H1 (cell line): ENCODE measurements at places on chromosomes 11 and 22. TPM values are rescaled to one million over a fixed set of nuclear protein-coding genes. Genes with fewer than 3 reads are reported as not detected.

DNA sequence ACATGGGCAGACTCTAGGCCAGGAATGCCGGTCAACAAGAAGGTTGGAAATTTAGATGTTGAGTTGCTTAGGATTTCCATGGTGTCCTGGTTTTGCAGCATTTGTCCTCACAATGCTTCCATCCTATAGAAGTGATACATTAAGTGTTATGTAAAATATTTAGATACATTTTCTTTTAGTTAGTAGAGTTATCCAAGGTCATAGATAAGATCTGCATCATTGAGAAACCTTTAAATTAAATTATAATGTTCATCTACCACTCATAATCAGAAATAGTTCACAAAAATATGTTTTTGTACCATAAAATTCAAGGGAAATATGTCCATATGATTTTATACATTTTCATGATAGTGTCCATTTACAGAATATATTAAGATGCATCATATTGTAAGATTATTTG lies at the start of gene OR51F1:
Gene OR51F1, minus strand, starts transcription at position 101 of the 400 bp plus-strand sequence. Its CDS starts 0 bp downstream, at position 101.
- DNase-seq: no peak
- H3K27ac ChIP-seq: no peak within 1 kb of the TSS
- H3K36me3 ChIP-seq: no peaks in the 10 kb centered on the region
- H3K4me3 ChIP-seq: no peak within 1 kb of the TSS
- no peaks in the 10 kb centered on the region for H3K4me1 ChIP-seq

GRCh38 chr11:38582151-38582550 lies 1984.1 kb upstream of the RAG2 start:
- no peaks in the 10 kb centered on the region for H3K4me1 ChIP-seq
- no peaks in the 10 kb centered on the region for H3K27me3 ChIP-seq
- no peak for DNase-seq
- H3K36me3 ChIP-seq: peaks cover 2% of the 10 kb centered on the region; the same call in 1 of the 2 replicates
- H3K4me3 ChIP-seq: no peak overlapping the region
- no peak overlapping the region for H3K27ac ChIP-seq

DNA sequence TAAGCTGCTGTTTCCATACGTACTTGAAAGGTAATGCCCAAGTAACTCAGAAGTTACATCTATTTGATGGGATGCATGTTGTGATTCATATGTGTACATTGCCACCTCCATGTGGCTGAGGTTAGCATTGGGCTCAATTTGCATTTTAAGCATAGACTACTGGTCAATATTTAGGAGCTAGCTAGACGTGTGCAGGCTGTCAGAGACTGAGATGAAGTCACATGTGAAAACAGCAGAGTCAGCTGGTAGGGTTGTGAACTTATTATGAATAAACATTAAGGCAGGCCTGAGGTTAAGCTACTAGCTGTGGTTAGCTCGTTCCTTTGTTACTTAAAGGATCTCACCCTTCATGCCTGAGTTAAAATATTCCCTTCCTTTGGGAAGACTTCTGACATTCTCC lies 114.5 kb upstream of the MTNR1B start:
- H3K36me3 ChIP-seq: no peaks in the 10 kb centered on the region
- H3K27ac ChIP-seq: no peak overlapping the region
- no peak overlapping the region for H3K4me3 ChIP-seq
- H3K27me3 ChIP-seq: no peaks in the 10 kb centered on the region
- DNase-seq: no peak

- no peaks in the 10 kb centered on the region for H3K27me3 ChIP-seq
- peaks cover 2% of the 10 kb centered on the region; the same call in 1 of the 2 replicates for H3K4me1 ChIP-seq
- DNase-seq: no peak
- H3K4me3 ChIP-seq: no peak overlapping the region
- no peak overlapping the region for H3K27ac ChIP-seq
- no peaks in the 10 kb centered on the region for H3K36me3 ChIP-seq
These were observed 208.8 kb downstream of the TBC1D22A start for GRCh38 chr22:46971099-46971763.

DNA sequence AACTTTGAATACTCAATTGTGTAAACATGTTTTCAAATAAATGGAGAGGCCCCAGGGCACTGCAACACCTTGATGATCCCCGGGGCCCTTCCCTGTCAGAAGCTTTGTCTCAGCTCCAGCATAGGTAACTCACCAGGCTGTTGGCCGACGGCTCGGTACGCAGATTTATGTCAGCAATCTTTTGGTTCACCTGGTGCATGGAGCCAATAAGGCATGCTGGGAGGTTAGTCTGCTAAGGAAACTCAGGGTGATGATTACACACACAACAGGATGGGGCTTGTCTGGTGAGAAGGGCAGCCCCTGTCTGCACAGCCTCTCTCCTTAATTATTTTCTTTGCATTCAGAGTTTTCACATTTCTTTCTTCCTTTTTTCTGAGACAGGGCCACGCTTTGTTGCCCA lies 10.8 kb downstream of the FAM227A start:
- H3K4me3 ChIP-seq: no peak overlapping the region
- no peaks in the 10 kb centered on the region for H3K27me3 ChIP-seq
- H3K4me1 ChIP-seq: no peaks in the 10 kb centered on the region
- DNase-seq: no peak
- H3K27ac ChIP-seq: no peak overlapping the region

Gene RTN4RL2
- 23.7 and 24.4 TPM in 2 replicates for total RNA-seq

- no peaks in the 10 kb centered on the region for H3K4me1 ChIP-seq
- no peak overlapping the region for H3K27ac ChIP-seq
- no peaks in the 10 kb centered on the region for H3K36me3 ChIP-seq
- no peak overlapping the region for H3K4me3 ChIP-seq
These were observed 12.8 kb downstream of the OR8A1 start for GRCh38 chr11:124582565-124582964.

DNA sequence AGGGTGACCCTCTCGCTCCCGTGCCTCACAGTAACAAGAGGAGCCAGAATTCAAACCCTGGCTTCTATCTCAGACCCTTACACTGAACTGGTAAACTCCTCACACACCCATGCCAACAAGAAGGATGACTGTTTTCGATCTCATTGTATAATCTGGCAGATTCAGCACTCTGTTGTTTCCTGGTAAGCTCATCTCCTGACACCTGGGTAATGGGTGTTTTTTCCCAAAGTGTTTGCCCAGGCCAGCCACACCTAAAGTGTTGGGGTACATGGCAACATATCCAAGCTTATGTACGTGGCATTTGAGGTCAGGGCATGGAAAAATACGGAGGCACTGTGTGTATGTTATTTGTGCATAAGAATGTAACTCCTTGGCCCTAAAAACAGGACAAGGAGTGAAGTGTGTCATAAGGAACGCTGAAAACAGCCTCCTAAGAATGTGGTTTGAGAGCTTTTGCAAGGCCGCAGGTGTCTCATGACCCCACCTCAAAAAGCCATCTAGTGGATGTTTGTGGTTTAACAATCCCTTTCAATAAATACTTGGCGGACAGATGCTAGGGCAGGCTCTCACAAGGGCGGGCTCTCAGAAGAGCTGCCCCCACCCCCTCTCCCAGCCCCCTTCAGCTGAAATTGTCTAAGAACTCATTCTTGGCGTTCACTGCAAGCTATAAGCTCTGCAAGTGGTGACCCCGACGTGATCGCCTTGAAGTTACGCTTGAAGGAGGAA lies at the start of gene MS4A15:
Gene MS4A15, plus strand, starts transcription at position 561 of the 726 bp plus-strand sequence. CDS start 6,867 bp downstream, outside the sequence.
- H3K4me1 ChIP-seq: no peaks in the 10 kb centered on the region
- H3K36me3 ChIP-seq: no peaks in the 10 kb centered on the region

Gene MMP13
- not detected in 2 replicates for total RNA-seq

DNA sequence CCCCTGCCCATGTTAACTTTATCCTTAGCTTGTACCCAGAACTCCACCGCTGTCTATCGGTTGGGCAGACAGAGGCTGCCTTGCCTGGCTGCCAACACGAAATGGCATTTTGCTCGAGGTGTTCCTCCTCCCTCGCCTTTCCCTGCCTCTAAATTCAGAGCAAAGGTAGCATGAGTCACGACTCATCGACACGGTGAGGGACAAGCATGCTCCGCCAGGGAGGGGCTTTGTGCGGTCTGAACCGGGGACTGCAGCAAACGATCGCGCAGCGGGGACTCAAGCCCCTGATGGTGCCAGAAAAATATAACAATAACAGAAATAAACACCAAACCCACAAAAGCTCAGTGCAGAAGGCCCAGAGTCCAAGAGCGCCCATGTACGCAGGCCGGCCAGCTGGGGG lies 52.3 kb downstream of the RTL6 start:
- no peak overlapping the region for H3K27ac ChIP-seq
- H3K36me3 ChIP-seq: no peaks in the 10 kb centered on the region
- no peak for DNase-seq
- no peak overlapping the region for H3K4me3 ChIP-seq
- H3K4me1 ChIP-seq: no peaks in the 10 kb centered on the region

Gene HTR3B
- not detected in 2 replicates for total RNA-seq

Gene ADAMTS8
- total RNA-seq: 15.5 and 16.6 TPM in 2 replicates

Gene RNF215
- total RNA-seq: 15.3 and 19.0 TPM in 2 replicates

Gene AQP11
- total RNA-seq: 1.1 and 1.2 TPM in 2 replicates

Gene ARHGAP42
- total RNA-seq: 33.3 and 33.5 TPM in 2 replicates

Gene TREH
- total RNA-seq: not detected in 2 replicates

DNA sequence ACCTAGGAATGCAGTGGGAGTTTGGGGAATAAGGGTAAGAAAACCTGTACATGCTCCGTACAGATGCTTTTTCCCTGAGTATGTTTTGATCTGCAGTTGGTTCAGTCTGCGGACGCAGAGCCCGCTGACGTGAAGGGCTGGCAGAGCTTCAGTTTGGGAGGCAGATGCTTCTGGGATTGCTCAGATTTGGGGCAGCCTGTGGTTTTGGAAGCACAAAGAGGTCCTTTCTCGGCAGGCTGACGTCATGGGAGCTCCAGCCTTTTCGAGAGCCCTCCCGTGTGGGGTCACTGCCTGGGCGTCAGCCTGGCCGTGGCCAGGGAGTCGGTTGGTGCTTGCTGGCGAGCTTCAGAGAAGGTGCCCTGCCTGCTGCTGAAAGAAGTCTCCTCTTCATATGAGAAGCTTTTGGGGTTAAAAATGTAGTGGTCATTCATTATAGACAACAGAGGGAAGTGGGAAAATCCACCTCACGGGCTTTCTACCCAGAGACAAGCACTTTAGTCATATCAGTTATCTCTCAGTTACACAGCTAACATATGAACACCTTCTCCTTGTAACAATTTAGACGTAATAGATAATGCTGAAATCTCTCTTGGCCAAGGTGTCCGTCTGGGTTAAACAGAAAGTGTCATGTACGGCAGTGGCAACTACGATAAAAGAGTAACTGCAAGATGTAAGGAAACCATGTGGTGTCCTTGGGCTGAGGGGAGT lies 26.8 kb downstream of the TPCN2 start:
- no peak overlapping the region for H3K27ac ChIP-seq
- no peaks in the 10 kb centered on the region for H3K27me3 ChIP-seq
- DNase-seq: no peak
- H3K4me3 ChIP-seq: no peak overlapping the region
- no peaks in the 10 kb centered on the region for H3K4me1 ChIP-seq
- H3K36me3 ChIP-seq: peaks cover 3% of the 10 kb centered on the region

GRCh38 chr11:64451856-64452255 lies 92.9 kb downstream of the RPS6KA4 start:
- no peak overlapping the region for H3K27ac ChIP-seq
- H3K27me3 ChIP-seq: no peaks in the 10 kb centered on the region
- peaks cover 8% of the 10 kb centered on the region for H3K4me1 ChIP-seq
- no peak for DNase-seq
- no peak overlapping the region for H3K4me3 ChIP-seq

Gene ARHGAP32
- total RNA-seq: 30.0 and 30.1 TPM in 2 replicates

DNA sequence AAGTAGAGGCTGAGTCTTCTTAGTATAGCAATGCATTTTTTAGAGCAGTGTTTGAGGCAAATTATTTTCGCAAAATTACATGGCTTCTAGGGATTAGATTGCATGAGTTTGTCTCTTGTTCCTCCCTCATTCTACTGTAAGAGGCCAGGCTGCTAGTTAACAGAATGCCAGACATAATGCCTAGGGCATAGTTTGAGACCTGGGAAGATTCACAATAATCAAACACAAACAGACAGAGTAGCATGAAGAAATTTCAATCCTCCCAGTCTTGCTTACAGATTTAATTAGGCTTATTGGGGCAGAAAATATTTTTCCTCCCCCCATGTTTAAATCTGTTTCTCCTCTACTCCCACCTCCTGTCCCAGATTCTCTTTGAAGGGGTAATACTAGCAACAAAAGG lies 48.3 kb downstream of the ARHGEF12 start:
- no peaks in the 10 kb centered on the region for H3K27me3 ChIP-seq
- DNase-seq: no peak
- H3K27ac ChIP-seq: no peak overlapping the region

DNA sequence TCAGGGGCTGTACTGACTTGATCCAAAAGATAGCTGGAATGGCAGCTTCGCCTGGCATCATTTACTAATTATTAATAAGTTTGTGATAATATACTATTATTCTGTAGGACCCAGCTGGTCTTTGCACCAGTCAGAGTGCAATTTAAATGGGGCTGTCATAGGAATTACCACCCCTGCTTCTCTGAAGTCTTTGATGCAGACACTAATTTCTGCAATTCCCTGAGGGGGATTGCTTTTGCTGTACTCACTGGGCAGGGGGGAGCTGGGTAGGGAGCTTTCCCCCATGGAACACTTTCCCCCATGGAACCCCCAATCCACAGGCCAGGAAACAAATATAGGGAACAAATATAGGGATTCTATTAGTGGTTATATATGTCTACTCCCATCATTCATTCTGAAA lies 54.9 kb upstream of the TSKU start:
- H3K27ac ChIP-seq: no peak overlapping the region
- no peak overlapping the region for H3K4me3 ChIP-seq
- H3K27me3 ChIP-seq: no peaks in the 10 kb centered on the region; the same call in 1 of the 2 replicates
- DNase-seq: no peak
- H3K4me1 ChIP-seq: no peaks in the 10 kb centered on the region

- no peaks in the 10 kb centered on the region for H3K27me3 ChIP-seq
- no peak for DNase-seq
- no peak overlapping the region for H3K27ac ChIP-seq
- H3K4me3 ChIP-seq: no peak overlapping the region
- H3K4me1 ChIP-seq: peaks cover 13% of the 10 kb centered on the region
These were observed 52.0 kb upstream of the SLC6A5 start for GRCh38 chr11:20547411-20547810.
